ENCODE measurements at places on chromosomes 1 and 21. TPM values are rescaled to one million over a fixed set of nuclear protein-coding genes. Genes with fewer than 3 reads are reported as not detected.

Gene HMGCS2
- total RNA-seq, result not detected

Gene OR2L3
- total RNA-seq, result not detected

Gene HEYL
- total RNA-seq, result 0.10 TPM

Gene CYP4A11
- not detected for total RNA-seq

Gene KRTAP7-1
- total RNA-seq, result not detected

Gene ATP1A2
- not detected for total RNA-seq

Gene SPRR3
- total RNA-seq, result not detected

Gene MROH9
- total RNA-seq, result not detected

Gene ZNF697
- total RNA-seq, result 3.0 TPM

Gene MRAP
- total RNA-seq, result not detected

Gene XCL1
- total RNA-seq, result 16.4 TPM

Gene SPRR2A
- total RNA-seq, result not detected

Gene FMO2
- total RNA-seq, result not detected

Gene OR2L13
- not detected for total RNA-seq

Gene AKR7A2
- total RNA-seq, result 30.0 TPM

Gene NUDT17
- total RNA-seq, result 3.0 TPM

Gene ERICH3
- not detected for total RNA-seq

Gene ST6GALNAC5
- not detected for total RNA-seq

Gene TNFRSF8
- total RNA-seq, result 27.9 TPM

Gene FMO5
- 0.17 TPM for total RNA-seq

Gene PLEKHN1
- total RNA-seq, result 1.7 TPM

Gene SYF2
- 41.4 TPM for total RNA-seq

Gene XKR8
- 5.8 TPM for total RNA-seq

Gene HRNR
- total RNA-seq, result not detected

Gene SLAMF8
- 0.69 TPM for total RNA-seq

Gene PEX10
- total RNA-seq, result 22.4 TPM

Gene NES
- total RNA-seq, result not detected

Gene CROCC
- total RNA-seq, result 22.6 TPM

Gene HES3
- total RNA-seq, result not detected

Gene DCST1
- not detected for total RNA-seq

Gene VWA1
- 5.5 TPM for total RNA-seq

Gene PRDM16
- total RNA-seq, result not detected

Gene AMY2A
- not detected for total RNA-seq

Gene SLC5A9
- not detected for total RNA-seq

Gene EFNA4
- 5.7 TPM for total RNA-seq

Gene GALNT2
- total RNA-seq, result 67.9 TPM
